Stimulated activated CD4-positive, alpha-beta T cell treated with anti-CD3 and anti-CD28 coated beads, Interleukin-2, amount 100 ng/mL, for 4 hours (primary cell): ENCODE measurements at places on chromosomes 5 and 9.
A peak's percentile ranks its signal among the peaks of the same experiment; 100 is the strongest.

GRCh38 chr5:27158775-27159174 is 120.4 kb upstream of the CDH9 start:
- DNase-seq: no peak

- no peak for DNase-seq
These were observed 12.1 kb upstream of the DMAC1 start for GRCh38 chr9:7811677-7812076.

DNA sequence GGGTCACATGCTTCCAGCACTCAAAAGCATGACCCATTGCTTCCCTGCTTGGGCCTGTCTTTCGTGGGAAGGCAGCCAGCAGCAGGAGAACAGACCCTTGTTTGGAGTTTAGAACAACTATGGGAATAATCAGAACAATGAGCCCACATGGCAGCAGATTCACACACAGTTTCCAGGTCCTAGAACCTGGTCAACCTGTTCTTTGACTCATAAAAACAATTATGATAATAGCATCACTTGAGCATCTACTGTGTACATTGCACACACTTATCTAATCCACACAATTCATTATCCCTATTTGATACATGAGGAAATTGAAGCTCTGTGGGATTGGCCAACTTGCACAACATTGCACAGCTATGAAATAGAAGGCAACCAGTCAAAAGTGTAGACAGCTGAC is 41.7 kb downstream of the KLF4 start:
- no peak for DNase-seq

DNA sequence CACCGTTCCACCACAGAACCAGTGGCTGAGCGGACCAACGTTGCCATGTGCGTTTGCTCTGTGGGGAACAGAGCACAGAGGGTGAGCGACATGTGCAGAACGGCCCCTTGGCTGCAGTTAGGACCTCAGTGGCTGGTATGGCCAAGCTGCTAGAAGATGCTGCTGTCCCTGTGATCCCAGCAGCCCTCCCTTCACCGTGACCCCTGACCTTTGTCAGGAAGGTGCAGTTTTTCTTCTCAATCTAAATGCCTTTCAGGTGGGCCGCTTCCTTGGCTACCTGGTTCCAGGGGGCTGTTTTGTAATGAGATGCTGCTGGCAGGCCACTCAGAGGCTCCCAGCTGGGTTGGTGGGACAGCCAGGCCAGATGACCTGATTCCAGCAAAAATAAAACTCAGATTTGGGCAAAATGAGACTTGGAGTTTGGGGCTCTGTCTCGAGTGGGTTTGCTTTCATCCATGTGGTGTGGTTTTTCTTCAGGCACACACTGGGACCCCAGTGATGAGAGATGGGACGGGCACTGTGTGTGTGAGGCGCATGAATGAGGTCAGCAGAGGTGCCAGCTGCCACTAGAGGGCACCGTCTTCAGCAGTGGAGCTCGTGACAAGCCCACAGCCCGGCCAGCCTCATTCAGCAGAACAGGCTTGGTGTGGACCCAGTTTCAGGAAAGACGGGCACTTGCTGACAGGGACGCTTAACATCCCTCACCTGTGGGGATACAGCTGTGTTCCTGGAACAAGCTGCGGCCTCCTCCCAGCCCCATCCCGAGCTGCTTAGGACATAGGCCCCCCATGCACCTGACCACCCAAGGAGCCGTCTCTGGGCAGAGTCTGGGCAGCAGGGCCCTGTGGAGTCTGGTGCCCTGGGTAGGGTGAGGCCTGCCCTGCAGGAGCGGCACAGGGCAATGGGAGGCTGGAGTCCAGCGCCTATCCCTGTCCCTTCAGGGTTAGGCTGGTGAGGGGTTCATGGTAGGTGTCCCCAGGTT is 4.1 kb downstream of the MRPS2 start:
- peak; percentile 42 for DNase-seq

- DNase-seq: no peak
These were observed 188.7 kb downstream of the ZNF608 start for GRCh38 chr5:124557761-124558160.

- DNase-seq: no peak
These were observed 142.7 kb downstream of the PAX5 start for GRCh38 chr9:36891341-36891811.

DNA sequence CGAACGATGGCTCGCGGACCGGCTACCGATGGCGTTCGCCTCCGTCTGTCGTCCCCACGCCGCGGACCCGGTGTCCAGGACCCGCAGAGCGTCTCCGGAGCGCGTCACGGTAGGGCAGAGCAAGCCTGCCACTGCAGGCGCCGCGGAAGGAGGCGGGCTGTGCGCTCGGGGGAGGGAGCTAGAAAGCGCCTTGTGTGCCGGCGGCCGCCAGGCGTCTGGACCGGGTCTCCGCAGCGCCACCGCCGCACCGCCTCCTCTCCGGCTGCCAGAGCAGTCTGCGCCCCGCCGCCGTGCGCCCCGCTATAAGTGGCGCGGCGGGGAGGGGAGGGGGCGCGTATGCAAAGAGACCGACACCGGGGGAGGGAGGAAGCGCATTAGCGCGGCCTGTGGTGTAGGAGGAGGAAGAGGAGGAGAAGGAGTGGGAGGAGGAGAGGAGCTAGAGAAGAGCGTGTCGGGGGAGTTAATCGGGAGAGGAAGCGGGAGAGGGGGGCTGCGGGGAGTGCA is at the start of gene ENC1:
TSS of gene ENC1 (minus strand) at position 279 of the 504 bp plus-strand sequence. CDS start 4,243 bp downstream, outside the sequence.
- DNase-seq: peak; percentile 67

- no peak for DNase-seq
These were observed 85.7 kb upstream of the GRIA1 start for GRCh38 chr5:153404747-153405146.

DNA sequence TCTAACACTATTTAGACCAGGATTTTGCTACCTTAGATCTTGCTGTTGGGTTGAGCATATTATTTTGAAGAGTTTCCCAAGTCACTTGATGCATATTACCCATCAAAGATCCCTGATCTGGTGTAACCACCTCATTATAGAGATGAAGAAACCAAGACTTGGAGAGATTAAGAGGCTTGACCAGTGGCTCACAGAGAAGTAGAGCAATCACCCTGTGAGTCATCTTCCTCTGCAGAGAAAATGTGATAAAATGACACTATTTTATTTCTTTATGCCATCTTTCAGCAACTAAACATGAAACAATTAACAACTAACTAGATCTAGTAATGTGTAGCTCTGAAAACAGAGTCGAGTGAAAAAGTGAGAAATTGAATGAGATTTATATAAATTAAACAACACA is 76.1 kb downstream of the KIF4B start:
- DNase-seq: no peak

- DNase-seq: no peak
These were observed 579.7 kb upstream of the ZNF608 start for GRCh38 chr5:125326150-125326510.

DNA sequence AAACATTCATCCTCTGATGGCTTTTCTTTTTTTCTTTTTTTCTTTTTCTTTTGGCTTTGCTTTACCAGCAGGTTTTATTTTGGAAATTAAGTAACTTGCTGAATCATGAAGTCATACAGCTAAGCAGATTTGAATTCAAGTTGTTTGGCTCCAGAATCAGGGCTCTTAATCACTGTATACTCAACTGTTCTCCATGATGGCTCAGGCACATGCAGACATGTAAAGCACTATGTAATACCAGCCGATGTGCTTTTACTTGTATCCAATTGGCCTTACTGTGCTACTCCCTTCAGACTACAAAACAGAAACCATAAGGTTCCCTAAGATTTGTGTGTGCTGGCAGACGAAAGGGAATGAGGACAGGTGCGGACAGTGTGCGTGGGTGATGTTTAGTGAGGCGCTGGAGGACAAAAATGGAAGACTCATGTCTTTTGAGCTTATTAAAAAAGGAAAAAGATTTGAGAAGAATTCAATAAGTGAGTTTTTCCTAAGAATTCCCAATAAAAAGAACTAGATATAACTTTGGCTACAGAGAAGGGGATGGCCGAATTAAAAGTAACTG is 44.7 kb upstream of the OTP start:
- no peak for DNase-seq

DNA sequence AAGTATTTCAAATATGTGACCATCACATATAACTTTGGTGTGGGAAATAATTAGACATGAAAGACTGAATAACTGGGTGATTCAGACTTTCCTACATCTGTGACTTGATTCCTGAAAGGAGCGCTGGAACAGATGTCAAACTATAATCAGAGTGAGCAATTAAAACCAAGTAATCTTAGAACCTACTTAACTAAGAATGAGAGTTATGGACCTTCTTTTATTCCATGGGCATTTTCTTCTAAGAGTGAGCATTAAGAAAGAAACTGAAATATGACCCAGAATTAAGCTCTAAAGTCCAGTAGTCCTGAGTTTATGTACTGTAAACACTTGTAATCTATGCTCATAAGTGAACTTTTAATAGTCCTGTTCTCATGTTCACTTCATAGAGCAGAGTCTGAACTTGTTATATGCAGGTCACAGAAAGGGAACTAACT is 68.4 kb downstream of the PAM start:
- DNase-seq: no peak

- no peak for DNase-seq
These were observed 185.1 kb downstream of the SMARCA2 start for GRCh38 chr9:2199999-2200796.

GRCh38 chr9:33124751-33125381 is 42.3 kb downstream of the B4GALT1 start:
- no peak for DNase-seq

DNA sequence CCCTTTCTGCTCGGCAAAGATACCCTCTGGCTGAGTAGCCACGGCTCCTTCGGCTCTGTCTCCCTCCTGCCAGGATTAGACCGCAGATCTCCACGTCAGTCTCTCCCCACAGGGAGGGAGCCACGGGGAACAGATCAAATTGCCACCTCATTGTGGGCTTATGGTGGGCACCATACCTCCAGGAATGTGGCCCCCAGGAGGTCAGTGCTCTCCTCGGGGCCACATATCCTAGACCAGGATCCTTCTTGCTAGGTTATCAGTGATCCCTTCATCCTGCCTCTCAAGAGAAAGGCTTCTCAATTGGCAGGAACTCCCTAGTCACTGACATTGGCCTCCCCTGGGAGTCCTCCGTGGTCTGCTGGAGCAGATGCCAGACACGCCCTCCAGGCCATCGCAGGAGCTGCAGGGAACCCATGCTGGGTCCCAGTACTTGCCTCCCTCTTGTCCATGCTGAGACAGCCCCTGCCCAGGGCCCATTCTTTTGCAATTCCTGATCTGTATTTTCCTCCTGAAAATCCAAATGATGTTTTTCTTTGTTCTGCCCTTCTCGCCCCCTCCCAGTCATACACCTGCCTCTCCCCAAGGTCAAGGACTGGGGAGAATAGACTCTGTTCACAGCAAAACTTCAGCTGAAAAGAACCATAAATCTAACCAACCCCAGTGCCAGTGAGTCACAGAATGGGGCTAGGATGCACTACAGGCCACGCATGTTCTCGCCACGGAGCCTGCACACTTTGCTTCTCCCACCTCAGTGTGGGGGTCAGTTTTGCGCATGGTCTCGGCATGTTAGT is 31.6 kb upstream of the ENHO start:
- no peak for DNase-seq

DNA sequence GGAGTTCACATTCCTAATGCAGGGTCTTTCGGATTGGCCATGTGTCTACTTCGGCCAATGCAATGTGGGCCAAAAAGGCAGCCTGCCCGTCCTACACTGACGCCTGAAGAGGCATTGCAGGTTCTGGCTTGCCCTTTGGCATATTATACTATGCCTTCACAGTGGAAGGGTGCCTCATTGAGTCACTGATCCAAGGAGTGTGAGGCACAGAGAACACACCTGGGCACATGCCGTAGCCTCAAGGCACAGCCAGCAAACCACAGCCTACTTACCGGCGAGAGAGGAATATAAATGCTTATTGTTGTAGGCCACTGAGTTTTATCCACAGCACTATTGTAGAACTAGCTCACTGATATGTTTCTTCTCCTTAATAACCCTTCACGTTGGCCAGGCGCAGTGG is 409.6 kb downstream of the GADD45G start:
- no peak for DNase-seq

- DNase-seq: no peak
These were observed 118.1 kb downstream of the LHFPL2 start for GRCh38 chr5:78530342-78531096.

- DNase-seq: no peak
These were observed 5.5 kb downstream of the UBE2D2 start for GRCh38 chr5:139566611-139567010.

- DNase-seq: no peak
These were observed 83.9 kb upstream of the CXCL14 start for GRCh38 chr5:135662683-135663082.

- no peak for DNase-seq
These were observed 22.8 kb upstream of the FOXB2 start for GRCh38 chr9:76996700-76997099.

DNA sequence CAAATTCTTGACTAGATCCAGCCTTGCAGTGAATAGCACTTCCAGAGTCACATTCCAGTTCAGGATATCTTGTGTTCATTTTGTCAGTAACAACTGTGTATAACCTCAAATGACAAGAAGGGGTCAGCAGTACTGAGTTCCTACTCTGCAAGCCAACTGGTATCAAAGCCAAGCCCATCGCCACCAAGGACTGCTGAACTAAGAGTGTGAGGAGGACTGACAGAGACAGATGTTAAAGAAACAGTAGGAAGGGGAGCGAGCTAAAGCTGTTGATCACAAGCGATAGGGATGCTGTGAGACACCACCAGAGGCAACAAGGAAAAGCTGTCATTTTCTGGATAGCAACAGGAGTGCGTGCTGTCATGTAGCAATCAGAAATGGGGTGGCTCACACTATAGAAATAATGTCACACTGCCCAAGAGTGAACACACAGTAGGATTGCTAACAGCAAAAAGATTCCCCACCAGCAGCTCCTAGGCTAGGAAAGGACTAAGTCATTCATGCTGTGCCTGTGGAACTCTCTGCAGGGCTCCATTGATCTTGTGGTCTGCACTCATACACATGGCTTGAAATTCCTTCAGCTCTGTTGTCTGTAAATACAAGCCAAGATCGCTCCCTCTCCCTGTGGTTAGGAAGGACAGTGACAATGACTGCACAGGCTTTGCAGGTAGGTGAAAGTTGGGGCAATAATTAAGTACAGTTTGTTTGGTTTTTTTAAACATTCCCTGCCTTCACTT is 658.6 kb downstream of the NR2F1-AS1 start:
- no peak for DNase-seq

GRCh38 chr5:95821110-95822021 is 1.2 kb downstream of the GLRX start:
- no peak for DNase-seq

- peak; percentile 58 for DNase-seq
These were observed 5.2 kb downstream of the SLC31A2 start for GRCh38 chr9:113155911-113156588.

GRCh38 chr5:19240170-19240569 is 747.8 kb downstream of the CDH18 start:
- no peak for DNase-seq

- DNase-seq: no peak
These were observed 27.1 kb downstream of the CEP72 start for GRCh38 chr5:639253-639530.
